CD4-positive, alpha-beta T cell treated with Interleukin-10 for 1 hour (primary cell): ENCODE measurements at places on chromosomes 3 and 15.

DNA sequence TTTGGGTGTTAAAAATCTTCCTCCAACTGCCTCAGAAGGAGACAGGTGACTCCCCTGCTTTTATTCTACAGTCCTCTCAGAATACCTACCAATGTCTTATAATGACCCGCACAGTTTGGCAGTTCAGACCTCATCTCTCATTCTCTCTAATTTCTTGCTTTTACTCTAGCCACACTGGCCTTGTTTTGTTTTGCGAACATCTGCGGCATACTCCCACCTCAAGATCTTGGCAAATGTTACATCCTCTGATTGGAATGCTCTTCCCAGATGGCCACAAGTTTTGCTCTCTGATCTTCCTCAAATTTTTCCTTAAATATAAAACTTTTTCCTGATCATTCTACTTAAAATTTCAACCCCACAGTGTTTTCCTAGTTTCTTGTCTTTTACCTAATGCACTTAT, 94.1 kb downstream of the PLSCR2 start:
- DNase-seq, result no peak

- no peak for DNase-seq
Observed at GRCh38 chr3:11607816-11608215, 35.9 kb downstream of the VGLL4 start.

DNA sequence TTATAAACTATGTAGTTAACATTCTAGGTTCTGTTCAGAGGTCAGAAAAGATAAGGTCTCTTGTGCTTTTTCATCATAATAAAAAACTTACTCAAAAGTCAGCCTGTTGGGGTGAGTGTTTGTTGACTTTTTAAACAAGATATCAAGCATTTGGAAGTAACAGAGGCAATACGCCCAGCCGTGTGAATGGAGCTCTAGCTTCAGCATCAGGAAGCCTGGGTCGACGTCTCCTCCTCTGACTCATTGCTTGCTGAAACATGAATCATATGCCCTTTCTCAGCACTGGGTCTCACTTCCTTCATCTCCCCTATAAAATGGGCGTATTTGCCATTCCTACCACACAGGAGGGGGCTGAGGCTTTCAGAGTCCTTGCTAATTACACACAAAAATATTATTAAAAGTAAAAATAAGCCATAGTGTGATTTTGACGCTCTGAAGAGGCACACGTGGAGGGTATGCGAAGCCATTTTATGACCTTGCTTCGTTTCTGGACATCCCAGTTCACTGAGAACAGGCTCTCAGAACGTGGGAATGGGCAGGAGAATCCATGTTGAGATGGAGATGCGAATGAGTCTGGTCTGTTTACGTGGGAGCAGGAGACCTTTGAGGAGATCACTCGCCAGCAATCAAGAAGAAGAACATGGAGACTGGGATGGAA, 220.8 kb upstream of the TPRG1 start:
- peak; percentile 14 for DNase-seq

DNA sequence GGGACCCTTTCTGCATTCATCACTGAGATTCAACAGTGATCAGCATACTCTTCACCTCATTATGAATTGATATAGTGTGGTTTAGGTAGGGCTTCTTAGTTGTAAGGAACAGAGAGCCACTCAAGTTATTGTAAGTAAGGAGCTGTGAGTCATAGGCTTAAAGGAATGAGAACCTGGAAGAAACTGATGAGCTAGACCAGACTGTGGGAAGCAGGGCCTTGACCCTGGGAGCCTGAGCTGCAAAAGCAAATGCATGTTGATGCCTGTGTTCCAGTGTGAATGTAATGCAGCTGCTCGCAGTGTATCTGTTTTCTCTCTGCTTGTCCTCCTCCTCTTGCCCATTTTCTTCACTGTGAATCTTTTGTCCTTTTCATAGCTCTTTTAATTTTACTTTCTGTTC, 13.6 kb downstream of the ZKSCAN7 start:
- DNase-seq, result no peak

- DNase-seq, result no peak
Observed at GRCh38 chr3:130515755-130516154, 1.2 kb upstream of the COL6A6 start.

- DNase-seq, result no peak
Observed at GRCh38 chr3:42055291-42055690, 35.9 kb upstream of the TRAK1 start.

DNA sequence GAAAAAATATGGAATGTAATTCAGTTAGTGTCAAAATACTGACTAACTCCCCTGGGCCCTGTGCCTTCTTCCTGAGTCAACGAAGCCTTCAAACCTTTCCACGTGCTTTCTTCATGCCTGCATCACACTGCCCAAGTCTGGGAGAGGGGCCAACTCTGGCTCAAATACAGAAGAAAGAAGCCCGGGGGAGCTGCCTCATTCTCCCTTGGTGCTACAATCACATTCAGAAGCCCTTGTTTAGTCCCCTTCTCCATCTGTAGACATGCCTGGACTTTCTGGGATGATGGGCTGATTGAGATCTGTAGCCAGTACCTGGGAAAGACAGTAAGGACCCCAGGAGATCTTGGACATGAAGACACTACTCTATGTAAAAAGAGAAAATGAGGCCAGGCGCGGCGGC, 77.8 kb upstream of the GSK3B start:
- no peak for DNase-seq

DNA sequence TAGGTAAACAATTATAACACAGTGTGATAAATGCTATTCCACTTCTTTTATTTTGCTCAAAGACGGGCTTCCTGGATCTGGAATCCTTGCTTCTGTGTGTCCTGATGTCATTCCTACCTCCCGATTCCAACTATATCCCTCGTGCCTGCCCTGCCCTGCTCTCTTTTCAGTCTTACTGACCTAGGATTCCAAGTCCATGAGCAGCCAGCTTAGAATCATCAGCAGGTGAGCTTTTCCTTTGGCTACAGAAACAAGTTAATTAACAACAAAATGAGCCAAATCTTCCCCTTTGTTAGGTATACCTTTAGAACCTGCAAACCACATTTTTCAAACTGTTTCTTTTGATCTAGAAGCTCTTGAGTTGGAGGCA, 21.9 kb upstream of the KPNA1 start:
- no peak for DNase-seq

GRCh38 chr3:59563966-59564365, 514.1 kb upstream of the CFAP20DC start:
- no peak for DNase-seq

DNA sequence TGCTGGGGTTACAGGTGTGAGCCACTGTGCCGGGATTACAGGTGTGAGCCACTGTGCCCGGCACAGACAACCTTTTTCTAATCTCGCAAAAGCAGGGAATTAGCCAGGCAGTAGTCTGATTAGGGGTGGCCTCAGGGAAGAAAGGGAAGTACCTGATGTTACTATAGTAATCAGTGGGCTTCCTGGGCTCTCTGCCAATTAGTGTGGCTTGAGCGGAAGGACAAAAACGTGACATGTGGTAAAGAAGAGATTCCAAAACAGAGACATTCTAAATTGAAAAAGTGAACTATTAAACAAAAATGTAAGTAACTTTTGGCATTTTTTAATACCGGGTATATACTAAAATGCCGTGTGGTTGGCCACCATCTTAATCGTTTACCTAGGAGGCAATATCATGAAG, 48.1 kb downstream of the CFAP20DC start:
- no peak for DNase-seq

GRCh38 chr15:31295658-31296057, 31.0 kb upstream of the KLF13 start:
- DNase-seq, result no peak

DNA sequence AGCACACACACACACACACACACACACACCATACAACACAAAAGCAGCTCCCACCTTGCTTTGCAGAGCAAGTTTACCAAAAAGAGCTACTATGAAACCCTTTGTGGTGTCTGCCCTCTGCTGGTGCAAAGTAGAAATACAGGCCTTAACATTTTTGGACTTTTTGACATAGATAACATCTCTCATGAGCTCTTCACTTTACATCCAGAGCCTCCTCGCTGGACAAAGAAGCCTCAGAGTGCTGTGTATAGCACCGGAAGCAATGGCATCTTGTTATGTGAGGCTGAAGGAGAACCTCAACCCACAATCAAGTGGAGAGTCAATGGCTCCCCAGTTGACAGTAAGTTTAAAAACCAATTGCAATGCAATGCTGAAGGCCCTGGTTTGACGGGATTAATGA, 157.9 kb downstream of the CHL1 start:
- peak; percentile 11 for DNase-seq

GRCh38 chr3:88542916-88543315, 393.2 kb downstream of the C3orf38 start:
- no peak for DNase-seq

DNA sequence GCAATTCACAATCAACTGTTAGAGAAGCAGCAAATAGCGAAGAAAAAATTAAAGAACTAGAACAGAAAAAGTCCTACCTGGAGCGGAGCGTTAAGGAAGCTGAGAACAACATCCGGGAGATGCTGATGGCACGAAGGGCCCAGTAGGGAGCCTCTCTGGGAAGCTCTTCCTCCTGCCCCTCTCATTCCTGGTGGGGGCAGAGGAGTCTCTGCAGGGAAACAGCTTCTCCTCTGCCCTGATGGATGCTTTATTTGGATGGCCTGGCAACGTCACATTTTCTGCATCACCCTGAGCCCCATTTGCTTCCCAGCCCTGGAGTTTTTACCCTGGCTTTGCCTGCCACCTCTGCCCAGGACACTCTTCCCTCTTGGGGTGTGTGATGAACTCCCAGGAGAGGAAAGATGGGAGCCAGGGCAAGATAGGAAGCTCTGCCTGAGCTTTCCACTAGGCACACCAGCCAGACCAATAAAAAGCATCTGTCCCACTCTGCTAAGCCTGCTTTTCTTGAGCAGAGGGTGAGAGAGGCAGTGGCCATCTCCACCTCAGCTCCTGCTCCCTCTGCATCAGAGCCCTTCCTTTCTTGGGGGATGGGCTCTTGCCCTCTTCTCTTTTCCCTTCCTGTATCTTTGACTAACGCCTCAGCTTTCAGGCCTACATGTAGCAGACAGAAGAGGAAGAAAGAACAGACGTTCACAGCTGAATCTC, 39.4 kb downstream of the PPARG start:
- DNase-seq, result no peak

GRCh38 chr3:68931406-68932149, 769 bp downstream of the TAFA4 start:
- no peak for DNase-seq

- DNase-seq, result no peak
Observed at GRCh38 chr3:45480218-45480617, 91.8 kb downstream of the LARS2 start.

- DNase-seq, result no peak
Observed at GRCh38 chr15:41921167-41921566, 27.3 kb upstream of the SPTBN5 start.
